ENCODE measurements at places on chromosomes 1 and 21.

DNA sequence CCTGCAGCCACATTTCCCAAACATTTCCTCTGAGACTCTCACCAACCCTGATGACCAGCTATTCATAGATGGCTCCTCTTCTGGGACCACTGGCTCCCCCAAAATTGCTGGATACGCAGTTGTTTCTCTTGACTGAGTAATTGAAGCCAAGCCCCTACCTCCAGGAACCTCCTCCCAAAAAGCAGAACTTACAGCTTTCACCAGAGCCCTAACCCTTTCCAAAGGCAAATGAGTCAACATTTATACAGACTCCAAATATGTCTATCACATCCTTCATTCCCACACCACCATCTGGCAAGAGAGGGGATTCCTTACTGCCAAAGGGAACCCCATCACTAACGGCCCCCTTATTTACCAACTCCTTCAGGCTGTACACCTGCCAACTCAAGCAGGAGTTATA lies 20.3 kb upstream of the CA6 start:
- DNase-seq: no peak

DNA sequence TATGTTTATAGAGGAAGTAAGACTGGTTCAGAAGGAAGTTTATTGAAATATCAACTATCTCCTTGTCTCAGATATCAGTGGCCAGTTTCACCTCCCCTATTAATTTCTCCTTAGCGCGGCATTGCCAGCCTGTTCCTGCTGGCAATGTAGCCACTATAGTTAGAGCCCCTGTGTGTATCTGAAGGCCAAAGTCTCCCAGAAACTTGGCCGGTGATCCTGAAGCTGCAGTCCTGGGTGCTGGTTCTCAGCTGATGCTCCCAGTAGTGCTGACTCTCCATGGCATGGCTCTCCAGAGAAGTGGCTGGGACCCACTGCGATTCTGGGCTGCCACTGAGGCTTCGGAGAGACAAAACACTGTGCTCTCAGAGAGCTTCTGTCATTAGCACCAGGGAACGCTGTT lies 59.9 kb downstream of the TNN start:
- no peak for DNase-seq

- no peak for DNase-seq
These were observed 73.2 kb downstream of the BCAR3 start for GRCh38 chr1:93608187-93609109.

DNA sequence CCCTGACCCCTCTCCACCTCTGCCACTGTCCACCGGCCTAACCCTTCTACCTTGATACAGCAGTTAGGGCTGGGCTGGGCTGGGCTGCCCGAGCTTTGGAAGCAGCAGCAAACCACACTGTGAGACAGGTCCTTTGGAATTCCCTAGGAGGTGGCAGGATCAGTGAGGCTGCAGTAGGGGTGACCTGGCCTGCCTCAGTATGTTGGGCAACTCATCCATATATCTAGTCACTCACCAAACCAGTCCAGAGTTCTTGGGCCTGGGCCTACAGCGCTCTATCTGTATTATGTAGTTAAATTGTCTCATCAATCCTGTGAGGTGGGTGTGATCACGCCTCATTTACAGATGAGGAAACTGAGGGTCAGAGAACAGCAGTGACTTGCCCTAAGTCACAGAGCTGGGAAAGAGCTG lies 13.3 kb upstream of the SYNC start:
- no peak for DNase-seq

DNA sequence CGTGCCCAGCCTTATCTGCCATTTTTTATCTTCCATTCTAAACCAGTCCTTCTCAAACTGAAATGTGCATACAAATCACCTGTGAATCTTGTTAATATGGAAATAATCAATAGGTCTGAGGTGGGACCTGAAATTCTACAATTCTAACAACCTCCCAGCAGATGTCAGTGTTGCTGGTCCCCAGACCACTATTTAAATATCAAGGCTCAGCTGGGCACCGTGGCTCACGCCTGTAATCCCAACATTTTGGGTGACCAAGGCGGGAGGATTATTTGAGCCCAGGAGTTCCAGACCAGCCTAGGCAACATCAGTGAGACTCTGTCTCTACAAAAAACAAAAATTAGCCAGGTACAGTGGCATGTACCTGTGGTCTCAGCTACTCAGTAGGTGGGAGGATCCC lies 4.1 kb downstream of the UQCRHL start:
- no peak for DNase-seq

- DNase-seq: no peak
These were observed 2.4 kb downstream of the HMGB4 start for GRCh38 chr1:33866281-33866680.

GRCh38 chr1:198934426-198934825 lies 295.6 kb downstream of the PTPRC start:
- DNase-seq: no peak

DNA sequence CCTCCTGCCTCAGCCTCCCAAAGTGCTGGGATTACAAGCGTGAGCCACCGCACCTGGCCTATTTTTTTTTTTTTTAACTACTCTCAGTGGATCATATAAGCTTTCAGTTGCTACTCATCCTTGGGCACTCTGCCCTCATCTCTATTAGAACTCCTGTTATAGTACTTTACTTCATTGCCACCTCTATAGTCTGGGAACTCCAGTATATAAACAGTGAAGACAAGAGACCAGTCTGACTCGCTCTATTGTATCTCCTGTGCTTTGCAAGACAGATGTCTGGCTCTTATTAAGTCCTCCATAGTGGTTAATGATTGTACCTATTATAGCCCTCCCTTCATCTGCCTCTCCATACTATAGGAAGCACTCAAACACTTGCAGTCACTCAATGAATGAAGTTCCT lies 15.1 kb downstream of the KHDRBS1 start:
- no peak for DNase-seq

DNA sequence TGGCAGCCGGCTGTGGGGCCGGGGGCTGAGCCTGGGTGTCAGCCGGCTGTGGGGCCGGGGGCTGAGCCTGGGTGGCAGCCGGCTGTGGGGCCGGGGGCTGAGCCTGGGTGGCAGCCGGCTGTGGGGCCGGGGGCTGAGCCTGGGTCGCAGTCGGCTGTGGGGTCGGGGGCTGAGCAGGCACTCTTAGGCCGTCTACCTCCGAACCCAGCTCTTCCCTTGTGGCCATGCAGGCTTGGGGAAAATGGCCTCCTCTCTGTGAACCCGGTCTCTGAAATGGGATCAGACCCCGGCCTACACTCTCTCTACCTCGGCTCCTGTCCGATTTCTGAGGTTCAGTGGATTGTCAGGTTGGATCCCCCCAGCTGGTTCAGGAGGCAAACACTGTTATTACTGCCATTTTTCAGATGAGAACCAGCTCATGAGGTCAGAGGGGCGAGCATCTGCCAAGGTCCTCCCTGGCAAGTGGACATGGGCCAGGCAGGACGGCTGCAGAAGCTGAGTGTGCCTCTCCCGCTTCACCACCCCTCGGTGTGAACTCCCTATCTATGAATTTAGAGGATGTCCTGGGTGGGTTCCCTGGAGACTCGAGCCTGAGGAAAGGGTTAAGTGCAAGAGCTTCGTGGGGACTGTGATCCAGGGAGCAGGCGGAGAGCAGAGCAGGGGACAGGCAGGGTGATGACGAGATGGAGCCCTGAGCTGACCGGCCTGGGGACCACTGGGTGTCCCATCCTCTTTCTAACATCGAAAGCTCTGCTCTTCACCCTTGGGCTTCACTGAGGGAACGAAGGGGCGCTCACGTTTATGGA lies 10.9 kb upstream of the COL18A1 start:
- no peak for DNase-seq

GRCh38 chr1:151858886-151859665 lies 5.6 kb upstream of the THEM5 start:
- no peak for DNase-seq

GRCh38 chr1:56255516-56256152 lies 323.7 kb downstream of the PLPP3 start:
- no peak for DNase-seq

GRCh38 chr1:224338150-224338838 lies 8.3 kb upstream of the NVL start:
- DNase-seq: no peak

- DNase-seq: no peak
These were observed 22.2 kb upstream of the ZNF678 start for GRCh38 chr1:227541129-227541528.
